ENCODE measurements at places on chromosomes 7 and 10. TPM values are rescaled to one million over a fixed set of nuclear protein-coding genes. Genes with fewer than 3 reads are reported as not detected.
A peak's percentile ranks its signal among the peaks of the same experiment; 100 is the strongest.

DNA sequence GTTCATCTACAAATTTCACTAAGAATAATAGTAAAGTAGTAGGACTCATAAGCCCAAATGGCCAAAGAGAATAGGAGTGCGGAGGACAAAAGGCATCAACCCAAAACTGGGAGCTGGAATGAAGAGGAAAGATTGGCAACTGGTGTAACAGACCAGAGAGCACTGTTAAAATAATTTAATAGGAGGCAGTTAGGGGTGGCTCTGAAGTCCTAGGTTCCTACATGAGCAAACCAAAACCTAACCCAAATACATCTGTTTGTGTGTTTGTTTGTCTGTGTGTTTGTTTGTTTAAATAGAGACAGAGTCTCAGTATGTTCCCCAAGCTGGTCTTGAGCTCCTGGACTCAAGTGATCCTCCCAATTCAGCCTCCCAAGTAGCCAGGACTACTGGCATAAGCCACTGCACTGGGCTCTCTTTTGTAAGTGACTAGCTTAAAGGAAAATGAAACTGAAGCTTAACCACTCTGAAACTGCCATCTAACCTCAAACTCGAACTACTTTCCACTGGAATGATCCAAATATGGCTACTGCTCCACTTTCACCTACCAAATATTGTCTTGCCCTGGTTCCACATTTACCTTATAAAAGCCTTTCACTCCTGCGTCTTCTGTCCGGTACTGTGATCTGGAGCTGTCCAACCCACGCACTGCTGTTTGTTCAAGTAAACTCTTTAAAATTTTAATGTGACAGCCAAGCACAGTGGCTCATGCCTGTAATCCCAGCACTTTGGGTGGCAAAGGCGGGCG lies 94.9 kb downstream of the AKR1D1 start:
- no peak for DNase-seq

GPRIN2 gene
- 0.04 TPM for polyA plus RNA-seq

DNA sequence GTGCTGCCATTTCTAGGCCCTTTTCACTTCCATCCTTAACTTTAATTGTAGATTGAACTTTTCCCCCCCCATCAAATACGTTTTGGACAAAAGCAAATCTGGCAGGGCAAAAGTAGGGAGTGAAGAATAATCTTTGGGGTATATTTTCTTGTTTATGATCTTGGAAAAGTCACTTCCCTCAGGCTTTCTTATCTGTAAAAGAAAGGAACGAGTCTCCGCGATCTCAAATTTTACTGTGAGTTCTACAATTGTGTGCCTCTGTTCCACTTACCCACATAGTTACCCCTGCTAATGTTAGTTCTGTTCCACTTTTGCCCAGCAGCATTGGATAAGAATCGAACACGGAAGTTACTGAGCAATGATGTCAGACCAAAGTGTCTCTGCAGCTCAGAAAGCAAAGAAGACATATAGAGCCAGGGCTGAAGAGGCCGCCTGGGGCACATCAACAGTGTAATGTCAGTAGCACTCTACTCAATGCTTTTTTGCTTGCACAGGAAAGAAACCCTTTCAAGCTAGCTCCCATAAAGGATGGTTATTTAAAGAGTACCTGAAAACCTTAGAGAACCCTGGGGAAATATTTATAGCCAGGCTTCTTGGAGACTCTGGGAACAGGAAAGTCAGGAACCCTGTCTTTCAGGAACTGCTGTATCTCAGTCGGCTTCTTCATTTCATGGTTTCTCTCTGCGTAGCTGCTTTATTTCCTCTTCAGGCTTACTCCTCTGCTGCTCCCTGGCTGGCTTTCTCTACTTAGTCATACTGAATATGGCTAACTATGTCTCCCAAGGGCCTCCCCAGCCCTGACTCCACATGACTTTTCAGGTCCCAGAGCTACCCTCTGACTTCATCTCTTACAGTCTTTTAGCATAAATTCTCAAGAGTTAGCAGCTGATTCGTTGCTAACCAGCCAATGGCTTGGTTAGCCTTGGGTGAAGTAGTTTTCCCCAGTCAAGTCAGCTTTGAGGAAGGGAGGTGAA lies 123.7 kb upstream of the FAM3C start:
- DNase-seq: no peak

DNA sequence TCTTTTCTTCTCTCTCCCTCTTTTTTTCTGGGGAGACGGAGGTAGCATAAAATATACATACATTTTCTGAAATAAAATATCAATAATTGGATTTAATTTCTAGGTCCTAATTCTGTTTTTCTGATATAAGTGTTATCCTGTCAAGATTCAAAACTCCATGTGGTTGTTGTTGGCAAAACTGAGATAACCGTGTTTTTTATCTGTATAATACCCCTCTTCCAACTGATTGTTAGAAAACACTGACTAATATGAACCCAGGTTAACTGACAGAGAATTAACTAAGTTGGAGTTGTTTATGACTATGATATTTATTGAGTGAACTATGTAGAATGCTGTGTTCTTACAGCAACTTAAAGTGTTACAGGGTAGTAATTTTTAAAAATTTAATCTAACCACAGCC lies 236.5 kb upstream of the KAT6B start:
- DNase-seq: no peak

DNA sequence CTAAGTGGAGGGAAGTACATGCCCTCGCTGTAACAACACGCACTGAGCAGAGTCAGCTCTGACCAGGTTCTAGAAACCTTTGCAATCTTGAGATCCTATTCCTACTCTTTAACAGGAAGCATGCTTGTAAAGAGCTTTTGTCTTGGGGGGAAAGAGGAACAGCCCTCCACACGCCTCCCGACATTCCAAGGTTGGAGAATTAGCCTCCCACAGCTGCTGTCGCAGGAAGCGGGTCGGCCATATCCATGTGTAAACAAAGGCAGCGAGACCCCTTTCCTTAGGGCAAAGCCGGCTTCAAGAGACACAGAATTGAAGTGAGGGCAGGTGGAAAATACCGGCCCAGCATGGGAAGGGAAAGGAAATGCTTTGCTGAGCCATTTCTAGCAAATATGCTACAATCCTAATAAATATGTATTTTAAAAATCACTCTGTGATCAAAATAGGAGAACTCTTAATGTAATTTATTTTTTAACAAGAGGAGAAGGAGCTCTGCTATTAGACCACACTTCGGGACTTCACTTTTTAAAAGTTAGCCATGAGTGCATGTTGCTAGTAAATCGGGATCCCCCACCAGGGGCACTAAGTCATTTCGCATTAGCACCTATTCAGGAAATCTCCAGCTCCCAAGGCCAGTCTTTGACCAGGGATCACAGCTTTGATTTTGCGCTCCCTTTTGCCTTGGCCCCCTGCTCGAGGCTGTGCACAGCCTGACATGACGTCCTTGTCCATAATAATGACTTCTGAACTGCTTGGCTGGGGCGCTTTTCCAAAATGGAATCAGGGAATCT lies 55.9 kb downstream of the FAM204A start:
- no peak for DNase-seq

FGL2 gene
- 0.01 TPM for polyA plus RNA-seq

GRCh38 chr7:150626696-150627095 lies 5.5 kb downstream of the GIMAP6 start:
- DNase-seq: no peak

GRCh38 chr7:137203351-137203750 lies 140.2 kb downstream of the PTN start:
- DNase-seq: no peak

- DNase-seq: no peak
These were observed 14.9 kb downstream of the DUSP5 start for GRCh38 chr10:110512461-110513187.

PTPRN2 gene
- 0.31 TPM for polyA plus RNA-seq

SVOPL gene
- polyA plus RNA-seq: not detected

GRCh38 chr7:41268878-41269277 lies 434.0 kb downstream of the INHBA start:
- DNase-seq: no peak

SPDYE11 gene
- not detected for polyA plus RNA-seq

DNA sequence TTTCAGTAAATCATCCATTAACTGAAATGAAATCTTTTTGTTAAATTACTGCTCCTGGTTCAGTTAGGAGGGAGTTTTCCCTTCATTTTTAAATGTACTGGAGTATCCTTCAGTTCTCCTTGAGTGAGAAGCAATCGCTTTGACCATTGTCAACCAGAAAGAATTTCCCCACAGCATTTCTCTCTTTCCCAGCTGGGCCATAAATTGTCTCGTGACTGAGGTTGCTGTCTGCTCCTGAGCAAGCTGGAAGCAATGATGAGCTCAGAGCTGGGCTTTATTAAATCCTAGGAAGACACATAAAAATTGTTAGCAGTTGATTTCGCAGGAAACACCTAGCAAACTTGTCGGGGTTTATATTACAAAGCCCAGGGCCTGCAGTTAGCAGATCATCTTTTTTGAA lies 102.0 kb upstream of the INSYN2A start:
- peak; percentile 33 for DNase-seq

DNA sequence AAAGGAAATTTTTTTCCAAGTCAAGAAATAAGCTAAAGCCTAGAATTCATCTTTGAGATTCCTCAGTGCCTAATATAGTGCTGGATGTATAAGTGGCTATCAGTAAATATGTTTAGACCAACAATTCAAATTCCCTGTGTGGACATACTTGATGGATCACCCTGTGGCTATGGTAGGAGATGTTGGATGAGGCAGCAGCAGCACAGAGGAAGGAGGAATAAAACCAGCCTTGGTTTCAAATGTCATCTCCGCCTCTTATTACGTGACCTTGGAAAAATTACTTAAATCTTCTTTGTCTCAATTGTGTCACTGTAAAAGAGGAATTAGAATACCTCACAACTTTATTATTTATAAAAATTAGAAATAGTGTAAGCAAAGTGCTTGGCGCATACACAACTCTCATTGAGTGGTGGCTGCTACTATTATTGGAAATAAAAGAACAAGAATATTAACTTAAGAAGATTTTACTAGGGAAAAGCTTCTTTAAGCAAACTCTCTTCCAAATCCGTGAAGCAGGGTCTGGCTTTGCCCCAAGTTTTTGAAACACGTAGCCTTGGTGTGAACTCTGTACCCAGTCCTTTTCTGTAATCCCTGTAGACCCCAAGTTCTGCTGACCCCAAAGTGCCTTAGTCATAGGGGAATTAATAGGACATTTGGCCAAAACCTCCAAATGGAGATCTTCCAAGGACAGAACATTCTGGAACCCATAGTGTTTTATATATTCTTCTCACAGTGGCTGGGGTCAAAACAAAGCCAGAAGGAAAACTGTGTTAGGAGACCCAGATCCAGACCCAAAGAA lies 283.8 kb downstream of the PTEN start:
- DNase-seq: no peak

DNA sequence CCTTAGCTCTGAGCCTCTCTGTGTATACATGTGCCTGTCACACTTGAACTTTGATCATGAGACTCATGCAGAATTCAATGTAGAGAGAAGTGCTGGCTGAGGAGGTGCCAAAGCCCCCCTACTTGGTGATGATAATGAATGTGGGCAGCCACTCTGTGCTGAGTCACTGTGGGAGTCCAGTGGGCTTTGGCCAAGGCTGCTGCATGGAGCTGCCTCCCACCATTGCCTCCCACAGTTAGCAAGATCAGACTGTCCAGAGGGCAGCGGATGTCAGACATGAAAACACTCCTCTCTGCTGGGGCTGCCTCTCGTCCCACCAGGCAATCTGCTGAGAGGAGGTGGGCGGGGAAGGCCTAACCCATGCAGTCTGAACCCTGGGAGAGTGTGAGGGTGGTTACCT lies 180.3 kb downstream of the SH2D4B start:
- DNase-seq: no peak

DNA sequence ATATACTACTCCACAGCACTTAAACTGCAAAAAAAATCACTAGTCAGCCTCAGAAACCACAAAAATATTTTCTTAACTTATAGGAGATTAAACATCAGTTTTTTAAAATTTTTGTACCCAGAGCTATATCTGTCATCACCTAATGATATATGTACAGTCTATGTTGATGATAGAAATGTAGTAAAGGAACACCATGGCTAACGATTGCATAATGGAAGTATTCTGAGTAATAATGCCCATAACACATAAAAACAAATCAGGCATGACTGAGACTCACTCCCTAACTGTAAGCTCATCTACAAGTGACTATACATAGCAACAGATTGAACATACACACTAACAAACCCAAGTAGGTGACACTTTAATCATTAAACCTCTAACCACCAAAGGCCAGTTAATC lies 51.3 kb downstream of the TSPAN12 start:
- no peak for DNase-seq

DNA sequence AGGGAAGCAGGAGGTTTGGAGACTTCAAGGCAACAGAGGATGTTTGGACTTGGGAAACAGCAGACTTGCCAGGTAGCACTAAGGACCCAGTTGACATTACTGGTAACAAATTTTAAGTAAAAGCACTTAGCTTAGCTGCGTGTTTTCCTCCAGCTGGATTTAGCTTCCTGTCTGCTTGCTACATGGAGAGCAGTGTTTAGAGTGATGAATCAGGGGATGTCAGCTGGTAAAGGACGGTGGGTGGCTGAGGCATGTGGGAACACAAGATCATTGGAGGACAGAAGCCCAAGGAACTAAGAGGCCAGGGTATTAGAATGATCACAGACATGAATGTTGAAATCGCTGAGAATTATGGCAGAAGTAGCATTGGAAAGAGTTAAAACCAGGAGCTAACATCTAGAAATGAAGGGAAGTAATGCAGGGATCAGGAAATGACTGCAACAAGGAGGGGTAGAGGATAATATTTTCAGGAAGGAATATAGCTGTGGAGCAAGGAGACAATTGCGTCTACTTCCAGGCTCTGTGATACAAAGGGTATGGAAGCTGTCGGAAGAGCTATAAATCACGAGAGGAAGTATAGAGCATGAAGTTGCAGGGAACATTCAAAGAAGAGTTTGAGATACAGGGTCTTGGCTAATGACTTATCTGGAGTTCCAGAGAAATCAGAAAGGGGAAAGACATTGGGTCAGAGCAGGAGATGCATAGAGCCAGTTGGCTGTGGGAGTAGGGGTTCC lies 34.4 kb downstream of the CALD1 start:
- no peak for DNase-seq

DNA sequence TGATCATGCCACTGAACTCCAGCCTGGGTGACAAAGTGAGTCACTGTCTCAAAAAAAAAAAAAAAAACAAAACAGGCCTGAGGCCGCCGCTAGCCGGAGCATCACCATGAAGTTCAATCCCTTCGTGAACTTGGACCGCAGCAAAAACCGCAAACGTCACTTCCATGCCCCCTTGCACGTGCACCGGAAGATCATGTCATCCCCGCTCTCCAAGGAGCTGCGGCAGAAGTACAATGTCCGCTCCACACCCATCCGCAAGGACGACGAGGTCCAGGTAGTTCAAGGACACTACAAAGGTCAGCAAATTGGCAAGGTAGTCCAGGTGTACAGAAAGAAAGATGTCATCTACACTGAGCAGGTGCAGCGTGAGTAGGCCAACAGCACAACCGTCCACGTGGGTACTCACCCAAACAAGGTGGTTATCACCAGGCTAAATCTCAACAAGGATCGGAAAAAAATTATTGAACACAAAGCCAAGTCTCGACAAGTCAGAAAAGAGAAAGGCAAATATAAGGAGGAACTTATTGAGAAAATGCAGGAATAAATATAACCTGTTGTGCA lies 17.5 kb upstream of the RUFY2 start:
- DNase-seq: no peak

DNA sequence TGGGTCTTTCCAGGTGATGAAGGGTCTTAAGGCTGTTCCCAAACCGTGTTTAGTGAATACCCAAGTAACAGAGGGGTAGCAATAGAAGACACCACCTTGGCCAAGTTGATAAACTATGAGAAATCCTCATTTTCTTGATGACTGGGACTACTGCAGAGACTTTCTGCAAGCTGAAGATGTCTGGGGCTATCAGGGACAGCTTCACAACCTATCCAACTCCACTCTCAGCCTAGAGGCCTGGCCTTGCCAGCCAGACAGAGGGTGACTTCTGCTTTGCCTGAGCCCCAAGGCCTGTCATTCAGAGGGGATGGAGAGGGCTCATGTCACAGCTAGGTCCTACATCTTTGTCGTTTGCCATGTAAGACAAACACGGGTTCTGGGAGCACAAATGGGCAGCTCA lies 255.9 kb upstream of the GRB10 start:
- no peak for DNase-seq

All from BJ (cell line).